ENCODE measurements at places on chromosomes 1 and 21.

DNA sequence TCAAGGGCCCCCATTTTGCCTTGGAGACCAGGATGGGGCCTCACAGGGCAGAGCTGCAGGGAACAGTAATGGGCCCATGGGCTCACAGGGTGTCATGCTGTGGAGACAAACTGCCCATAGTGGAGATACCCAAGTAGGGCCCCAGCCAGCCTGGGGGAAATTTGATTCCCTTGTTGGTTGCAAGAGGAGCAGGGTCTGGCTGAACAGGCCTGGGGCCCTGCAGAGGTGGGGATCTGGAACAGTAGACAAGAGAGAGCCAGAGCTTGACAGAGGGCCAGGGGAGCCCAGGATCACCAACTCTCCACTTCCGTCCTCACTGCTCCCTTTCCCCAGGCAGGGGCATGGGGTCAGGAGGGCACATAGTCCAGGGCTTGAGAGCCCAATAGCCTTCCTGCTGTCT, 8.7 kb downstream of the S100B start:
- DNase-seq = no peak

- DNase-seq = peak; percentile 22
Observed at GRCh38 chr1:231188072-231188471, 26.2 kb downstream of the TRIM67 start.

DNA sequence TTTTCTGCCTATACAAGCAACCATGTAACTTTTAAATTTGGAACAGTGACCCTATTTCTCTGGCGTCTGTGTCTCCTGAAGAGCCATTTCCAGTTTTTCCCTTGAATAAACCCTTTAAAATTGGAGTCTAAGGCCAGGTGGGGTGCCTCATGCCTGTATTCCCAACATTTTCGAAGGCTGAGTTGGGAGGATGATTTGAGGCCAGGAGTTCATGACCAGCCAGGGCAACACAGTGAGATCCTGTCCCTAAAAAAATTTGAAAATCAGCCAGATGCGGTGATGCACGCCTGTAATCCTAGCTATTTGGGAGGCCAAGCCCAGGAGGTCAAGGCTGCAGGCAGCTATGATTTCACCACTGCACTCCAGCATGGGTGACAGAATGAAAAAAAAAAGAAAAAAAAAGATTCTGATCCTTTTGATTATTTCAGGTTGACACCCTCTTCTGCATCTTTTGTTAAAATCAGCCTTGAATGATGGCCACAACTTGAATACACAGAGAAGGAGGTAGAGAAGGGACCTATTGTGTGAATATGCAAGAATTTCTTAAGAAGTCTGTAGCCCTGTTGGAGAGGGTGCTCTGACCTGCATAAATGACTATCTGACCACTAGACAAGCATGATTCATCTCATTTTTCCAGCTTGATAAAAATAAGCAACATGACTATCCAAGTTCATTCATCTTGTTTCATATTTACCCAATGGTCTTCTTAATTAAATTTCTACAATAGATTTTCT, 40.2 kb upstream of the PARP1 start:
- no peak for DNase-seq

DNA sequence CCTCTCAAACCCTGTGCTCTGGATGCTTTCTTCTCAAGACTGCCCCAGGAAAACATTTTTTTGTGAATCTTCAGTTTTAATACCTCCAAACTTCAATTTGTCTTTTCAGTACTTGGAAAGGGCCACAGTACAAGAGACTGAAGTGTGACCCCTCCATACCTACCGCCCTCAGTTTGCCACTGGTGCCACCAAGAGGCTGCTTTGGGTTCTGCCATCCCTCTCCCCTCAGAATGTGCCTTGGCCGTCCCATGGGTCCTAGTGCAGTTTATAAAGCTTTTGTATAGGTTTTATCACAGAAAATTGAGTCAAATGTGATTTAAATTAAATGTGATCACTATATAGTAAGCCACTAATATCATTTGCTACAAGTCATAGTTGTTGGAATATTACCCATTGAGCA, 60.8 kb upstream of the PGD start:
- peak; percentile 62 for DNase-seq

DNA sequence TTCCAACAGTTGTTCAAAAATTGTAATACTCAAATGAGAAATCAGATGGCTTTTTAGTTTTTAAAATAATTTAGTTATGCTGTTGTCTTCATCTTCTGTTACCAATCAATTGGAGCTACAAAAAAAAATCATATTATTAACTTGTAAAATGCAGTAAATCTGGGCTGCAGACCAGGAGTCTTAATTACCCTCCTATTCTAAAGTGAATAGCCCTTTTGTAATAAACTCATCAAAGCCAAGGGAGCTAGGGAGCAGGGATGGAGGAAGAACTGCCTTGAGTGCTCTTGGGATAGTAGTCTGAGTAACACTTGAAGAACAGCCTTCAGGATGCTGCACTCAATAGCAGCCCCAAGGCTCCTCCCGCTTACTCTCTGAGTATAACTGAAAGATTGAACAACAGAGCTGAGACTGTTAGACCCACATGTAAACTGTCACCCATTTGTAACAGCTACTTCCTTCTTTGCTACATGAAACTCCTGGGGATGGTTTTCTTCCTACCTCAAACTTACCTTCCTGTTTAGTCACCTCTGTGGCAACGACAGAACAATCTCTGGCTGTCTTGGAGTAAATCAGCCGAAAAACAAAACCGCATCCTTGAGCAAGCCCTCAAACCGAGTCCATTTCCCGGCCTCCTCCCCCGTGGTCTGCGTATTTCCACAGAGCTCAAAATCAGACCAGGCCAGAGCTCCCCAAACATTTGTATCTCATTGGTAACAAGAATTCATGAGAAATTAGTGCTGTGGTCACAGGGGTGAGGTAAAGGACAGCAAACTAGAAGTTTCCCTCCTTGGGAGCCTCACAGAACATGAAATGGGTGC, 55.9 kb downstream of the CD58 start:
- no peak for DNase-seq

DNA sequence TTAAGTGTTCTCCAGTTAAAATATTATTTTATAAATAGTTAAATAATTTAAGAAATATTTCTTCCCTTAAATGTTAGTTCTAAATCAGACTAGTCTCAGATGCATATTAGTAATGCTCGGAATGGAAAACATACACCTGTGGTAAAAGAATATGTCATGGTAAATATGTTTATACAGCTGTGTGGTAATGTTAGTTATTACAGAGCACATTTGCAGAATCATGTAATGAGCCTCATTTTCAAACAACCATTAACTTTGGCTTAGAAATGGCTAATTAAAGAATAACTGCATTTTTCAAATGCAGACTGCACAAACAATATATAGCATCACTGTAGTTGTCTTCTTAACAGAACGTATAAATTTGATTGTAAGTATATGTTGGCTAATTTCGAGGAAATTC, 90.3 kb downstream of the DISP1 start:
- no peak for DNase-seq

- DNase-seq = no peak
Observed at GRCh38 chr1:54317084-54317483, 89.1 kb downstream of the SSBP3 start.

DNA sequence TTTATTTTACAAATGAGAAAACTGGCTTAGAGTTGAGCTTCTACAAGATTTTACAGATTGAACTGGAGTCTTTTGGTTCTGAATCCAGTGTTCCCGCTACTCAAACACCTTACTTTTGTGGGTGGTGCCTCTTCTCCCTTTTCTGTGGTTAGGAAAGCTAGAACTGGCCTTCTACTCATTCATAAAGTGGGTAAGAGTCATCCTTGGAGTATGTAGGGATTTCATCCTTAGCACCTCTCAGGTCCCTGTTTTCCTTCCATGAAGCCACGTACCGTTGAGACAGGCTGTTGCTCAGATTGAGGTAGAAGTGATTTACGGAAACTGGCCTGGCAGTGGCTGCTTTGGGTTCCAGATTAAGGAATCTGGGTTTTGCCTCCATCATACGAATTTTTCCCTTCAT, 35.8 kb downstream of the WNT4 start:
- DNase-seq = no peak

GRCh38 chr1:173176246-173176645, 30.9 kb downstream of the TNFSF4 start:
- no peak for DNase-seq

- DNase-seq = peak; percentile 77
Observed at GRCh38 chr1:196309386-196309785, 298.9 kb downstream of the KCNT2 start.

- DNase-seq = no peak
Observed at GRCh38 chr1:11874624-11875023, 15.9 kb upstream of the NPPB start.

DNA sequence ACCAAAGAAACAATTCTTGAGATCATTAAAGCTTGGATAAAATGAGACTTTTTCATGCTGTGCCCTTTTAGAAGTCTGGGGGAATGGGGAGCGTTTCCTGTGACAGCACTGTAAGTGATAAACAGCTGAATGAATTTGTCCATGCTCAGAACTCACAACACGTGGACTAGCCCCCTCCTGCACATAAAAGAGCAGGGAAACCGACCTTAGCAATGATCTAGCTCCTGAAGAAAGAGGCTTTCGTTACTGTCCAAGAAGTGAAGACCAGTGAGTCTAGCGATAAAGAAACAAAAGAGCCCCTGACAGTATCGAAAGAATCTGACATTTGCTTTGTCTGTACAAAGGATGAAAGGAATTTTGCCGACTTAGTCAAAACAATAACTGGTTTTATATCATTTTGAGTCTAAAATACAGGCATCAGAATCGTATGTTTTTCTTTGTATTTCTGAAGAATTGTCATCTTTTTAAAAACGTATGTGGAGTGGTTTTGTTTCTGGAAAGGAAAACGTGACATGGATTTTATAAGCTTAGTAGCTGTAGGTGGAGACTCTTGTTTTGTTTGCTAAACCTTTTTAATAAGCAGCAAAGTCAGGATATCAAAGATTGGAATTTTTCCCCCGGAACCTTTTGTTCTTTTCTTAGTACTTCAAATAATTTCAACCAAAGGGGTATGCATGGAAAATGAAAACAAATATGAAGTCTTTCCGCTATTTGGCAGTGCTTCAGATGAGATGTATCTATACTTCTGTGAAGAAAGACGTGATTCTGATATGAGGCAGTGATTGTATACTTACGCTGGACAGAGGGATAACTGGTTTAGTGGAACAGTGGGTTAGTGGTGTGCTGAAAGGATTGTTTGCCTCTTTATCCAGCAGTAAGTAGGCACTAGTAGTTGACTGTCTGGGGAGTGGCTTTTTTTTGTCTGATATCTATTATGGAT, 61.0 kb downstream of the MAST2 start:
- DNase-seq = peak; percentile 79

DNA sequence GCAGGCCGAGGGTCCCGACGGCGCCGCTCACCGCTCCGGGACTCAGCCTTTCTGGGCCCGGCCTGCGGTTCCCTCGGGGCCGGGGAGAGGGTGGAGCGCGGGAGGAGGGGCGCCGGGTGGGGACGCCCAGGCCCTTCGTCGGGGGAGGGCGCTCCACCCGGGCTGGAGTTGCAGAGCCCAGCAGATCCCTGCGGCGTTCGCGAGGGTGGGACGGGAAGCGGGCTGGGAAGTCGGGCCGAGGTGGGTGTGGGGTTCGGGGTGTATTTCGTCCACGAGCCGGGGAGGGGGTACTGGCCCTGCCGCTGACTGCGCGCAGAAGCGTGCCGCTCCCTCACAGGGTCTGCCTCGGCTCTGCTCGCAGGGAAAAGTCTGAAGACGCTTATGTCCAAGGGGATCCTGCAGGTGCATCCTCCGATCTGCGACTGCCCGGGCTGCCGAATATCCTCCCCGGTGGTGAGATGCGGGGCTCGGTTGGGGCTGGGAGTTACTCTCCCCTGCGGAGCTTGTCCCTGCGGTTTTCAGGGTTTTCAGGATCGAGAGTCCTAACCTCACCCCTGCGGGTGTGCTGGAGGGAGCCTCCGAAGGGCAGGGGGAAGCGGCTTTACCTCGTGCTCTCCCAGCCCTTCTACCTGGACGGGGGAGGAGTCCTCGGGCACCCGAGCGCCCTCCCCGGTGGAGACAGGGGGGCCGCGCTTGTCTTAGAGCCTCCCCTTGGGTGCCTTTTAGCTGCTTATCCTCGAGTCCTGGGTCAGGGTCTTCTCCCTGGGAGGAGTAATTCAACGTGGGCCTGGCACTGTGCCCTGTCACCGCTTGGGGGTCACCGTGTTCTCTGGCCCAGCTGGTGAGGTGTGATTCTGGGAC, 2.1 kb downstream of the SAMD11 start:
- no peak for DNase-seq

DNA sequence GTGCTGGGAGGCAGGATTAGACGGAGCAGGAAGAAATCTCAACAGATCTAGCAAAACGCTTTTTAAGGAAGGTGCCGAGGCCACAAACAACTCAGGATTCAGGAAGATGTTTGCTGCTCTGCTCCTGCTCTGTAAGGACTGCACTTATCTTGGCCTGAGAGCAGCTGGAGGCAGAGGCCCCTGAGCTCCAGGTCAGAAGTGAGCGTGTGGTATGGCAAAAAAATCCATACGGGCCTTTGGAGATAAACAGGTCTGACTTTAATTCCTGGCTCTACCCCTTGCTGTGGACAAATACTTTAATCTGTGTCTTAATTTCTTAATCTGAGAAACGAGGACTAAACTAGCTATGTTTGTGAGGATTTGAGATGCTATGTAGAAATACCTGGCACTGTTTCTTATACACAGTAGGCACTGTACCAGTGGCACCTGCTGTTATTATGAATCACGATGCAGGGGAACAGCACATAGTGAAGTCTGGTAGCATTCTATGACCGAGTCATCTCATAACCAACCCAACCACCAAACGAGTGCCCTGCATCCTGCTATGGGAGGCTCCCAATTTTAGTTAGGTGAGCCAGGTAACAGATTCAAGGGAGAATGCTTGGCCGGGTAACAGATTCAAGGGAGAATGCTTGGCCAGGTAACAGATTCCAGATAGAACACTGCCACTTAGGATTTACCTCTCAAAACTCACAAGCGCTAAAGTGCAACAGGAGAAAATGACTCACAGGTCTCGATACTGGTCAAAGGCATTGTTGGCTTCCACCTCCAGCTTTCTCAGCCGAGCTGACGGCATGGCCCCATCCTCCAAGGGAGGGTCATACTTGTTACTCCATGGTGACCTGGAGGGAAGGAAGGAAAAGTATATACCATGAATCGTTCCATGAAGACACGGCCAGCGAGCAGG, 65.9 kb downstream of the SLC66A1 start:
- DNase-seq = no peak

- no peak for DNase-seq
Observed at GRCh38 chr1:150235294-150235851, 539 bp downstream of the ANP32E start.

GRCh38 chr1:61284936-61285335, 202.6 kb downstream of the NFIA start:
- DNase-seq = no peak

- DNase-seq = no peak
Observed at GRCh38 chr1:89190017-89190416, 8.7 kb downstream of the GBP4 start.

DNA sequence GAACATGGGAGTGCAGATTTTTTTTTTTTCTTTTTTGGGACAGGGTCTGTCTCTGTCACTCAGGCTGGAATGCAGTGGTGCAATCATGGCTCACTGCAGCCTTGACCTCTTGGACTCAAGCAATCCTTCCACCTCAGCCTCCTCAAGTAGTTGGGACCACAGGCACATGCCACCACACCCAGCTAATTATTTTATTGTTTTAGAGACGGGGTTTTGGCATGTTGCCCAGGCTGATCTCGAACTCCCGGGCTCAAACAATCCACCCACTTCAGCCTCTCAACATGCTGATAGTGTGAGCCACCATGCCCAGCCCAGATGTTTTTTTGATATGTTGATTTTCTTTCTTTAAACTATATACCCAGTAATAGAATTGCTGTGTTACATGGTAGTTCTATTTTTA, 57.7 kb downstream of the RGSL1 start:
- no peak for DNase-seq

- DNase-seq = peak; percentile 18
Observed at GRCh38 chr1:15703562-15703961, 19.4 kb downstream of the PLEKHM2 start.

- no peak for DNase-seq
Observed at GRCh38 chr1:94396356-94397010, 21.7 kb upstream of the ABCD3 start.

- DNase-seq = no peak
Observed at GRCh38 chr1:8161546-8162105, 135.5 kb upstream of the ERRFI1 start.
